ENCODE measurements at places on chromosomes 1 and 21.

GRCh38 chr1:116375887-116376728 lies 3.1 kb downstream of the ATP1A1 start:
- DNase-seq, result no peak

DNA sequence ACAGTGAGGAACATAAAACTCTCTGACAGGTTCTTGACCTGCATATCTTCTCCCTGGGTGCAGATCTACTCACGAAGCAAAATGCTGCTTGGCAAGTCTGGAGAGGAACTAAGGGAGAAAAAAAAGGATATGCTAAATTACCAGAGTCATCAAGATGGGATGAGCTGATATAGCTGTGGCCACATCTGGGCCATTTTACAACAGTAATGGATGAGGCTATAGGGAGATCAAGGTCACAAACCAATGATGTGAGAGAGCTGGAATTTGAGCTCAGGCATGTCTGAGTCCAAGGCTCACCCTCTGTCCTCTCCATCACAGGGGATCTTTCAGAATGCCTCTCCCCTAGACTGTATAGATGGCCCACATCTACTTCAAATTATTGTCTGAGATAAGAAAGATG lies 26.2 kb downstream of the ZMYND12 start:
- DNase-seq, result no peak

DNA sequence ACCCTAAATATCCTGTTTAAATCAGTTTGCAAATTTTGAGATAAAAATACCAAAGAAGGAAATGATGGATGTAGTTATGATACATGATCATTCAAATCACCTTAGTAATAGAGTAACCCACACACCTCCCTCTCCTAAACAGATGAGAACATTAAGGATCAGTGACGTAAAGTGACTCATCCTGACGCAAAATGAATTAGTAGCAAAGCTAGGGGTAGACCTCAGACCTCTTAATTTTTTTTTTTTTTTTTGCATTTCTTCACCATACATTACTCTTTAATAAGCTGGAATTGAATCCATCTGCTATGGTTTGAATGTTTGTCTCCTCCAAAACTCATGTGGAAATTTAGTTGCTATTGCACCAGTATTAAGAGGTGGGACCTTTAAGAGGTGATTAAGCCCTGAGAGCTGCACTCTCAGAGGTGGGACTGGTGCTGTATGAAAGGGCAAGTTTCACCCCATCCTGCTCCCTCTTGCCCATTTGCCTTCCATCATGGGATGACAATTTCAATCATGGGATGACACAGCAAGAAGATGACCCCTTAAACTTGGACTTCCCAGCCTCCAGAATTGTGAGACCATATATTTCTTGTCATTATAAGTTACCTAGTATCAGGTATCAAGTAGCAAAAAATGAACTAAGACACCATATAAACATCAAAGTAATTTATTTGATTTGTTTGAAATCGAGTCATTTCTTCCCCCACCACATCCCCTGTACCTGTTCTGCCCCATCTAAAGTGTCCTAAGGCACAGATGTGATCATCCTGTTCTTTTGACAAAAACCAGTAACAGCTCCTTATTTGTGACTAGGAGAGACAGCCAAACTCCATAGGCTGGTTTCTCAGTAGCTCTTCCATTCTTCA lies 114.6 kb upstream of the DUSP10 start:
- DNase-seq, result no peak

- no peak for DNase-seq
These were observed 161.7 kb downstream of the PLPP3 start for GRCh38 chr1:56417646-56418045.

DNA sequence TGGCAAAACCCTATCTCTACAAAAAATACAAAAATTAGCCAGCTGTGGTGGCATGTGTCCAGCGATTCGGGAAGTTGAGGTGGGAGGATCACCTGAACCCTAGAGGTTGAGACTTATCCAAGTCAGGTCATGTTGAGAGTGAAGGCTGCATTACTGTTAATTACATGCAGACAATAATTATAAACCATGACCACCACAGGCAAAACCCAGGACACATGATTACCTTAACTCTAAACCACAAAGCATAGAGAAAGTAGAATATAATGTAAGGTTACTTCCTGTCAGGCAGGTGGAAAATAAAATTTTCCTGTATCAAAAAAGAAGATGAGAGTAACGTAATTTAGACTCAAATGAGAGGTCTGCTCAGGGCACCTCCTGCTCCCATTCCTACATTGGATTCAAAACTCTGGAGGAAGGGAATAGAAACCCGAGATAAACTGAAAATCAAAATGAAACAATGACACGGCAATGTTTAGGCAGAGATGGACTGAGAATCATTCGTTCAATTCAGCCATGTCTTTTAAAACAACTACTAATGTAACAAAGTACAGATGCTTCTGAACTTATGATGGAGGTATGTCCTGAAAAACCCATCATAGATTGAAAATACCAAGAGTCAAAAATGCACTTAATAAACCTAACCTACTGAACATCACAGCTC lies 33.6 kb downstream of the RGS8 start:
- no peak for DNase-seq

GRCh38 chr21:21457077-21457476 lies 458.9 kb downstream of the NCAM2 start:
- DNase-seq, result no peak

GRCh38 chr1:215479567-215479966 lies 87.5 kb upstream of the KCTD3 start:
- no peak for DNase-seq

- DNase-seq, result no peak
These were observed 3.8 kb downstream of the SERTAD4 start for GRCh38 chr1:210236386-210236839.

GRCh38 chr1:109509176-109510134 lies at the start of gene AMIGO1:
Gene AMIGO1, minus strand, starts transcription at chr1:109509727. Its CDS starts 815 bp downstream, at chr1:109508912.
- peak; percentile 35 for DNase-seq

DNA sequence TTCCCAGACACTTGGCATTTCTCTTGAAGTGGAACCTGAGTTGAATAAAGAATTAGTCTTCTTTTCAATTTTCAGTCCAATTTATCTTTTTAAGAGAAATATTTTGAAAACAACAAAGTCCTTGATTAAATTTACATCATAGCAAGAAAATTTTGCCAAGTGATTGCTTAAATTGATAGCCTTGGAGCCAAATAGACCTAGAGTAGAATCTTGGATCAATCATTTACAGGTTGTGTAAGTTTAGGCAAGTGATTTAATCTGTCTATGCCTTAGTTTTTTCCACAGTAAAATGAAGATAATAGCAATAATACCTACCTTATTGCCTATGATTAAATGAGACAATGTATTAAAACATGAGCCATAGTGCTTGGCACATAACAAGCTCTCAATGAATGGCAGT lies 113.9 kb downstream of the LHX9 start:
- DNase-seq, result no peak

- DNase-seq, result no peak
These were observed 116.4 kb upstream of the KCNJ15 start for GRCh38 chr21:38140207-38140903.

GRCh38 chr1:199356561-199356960 lies 670.9 kb upstream of the NR5A2 start:
- DNase-seq, result no peak

- DNase-seq, result no peak
These were observed 390.4 kb upstream of the ADGRL2 start for GRCh38 chr1:81410351-81410750.

GRCh38 chr1:74686928-74687327 lies 13.3 kb upstream of the ERICH3 start:
- DNase-seq, result no peak

GRCh38 chr1:107794571-107794970 lies 170.4 kb downstream of the VAV3 start:
- no peak for DNase-seq

DNA sequence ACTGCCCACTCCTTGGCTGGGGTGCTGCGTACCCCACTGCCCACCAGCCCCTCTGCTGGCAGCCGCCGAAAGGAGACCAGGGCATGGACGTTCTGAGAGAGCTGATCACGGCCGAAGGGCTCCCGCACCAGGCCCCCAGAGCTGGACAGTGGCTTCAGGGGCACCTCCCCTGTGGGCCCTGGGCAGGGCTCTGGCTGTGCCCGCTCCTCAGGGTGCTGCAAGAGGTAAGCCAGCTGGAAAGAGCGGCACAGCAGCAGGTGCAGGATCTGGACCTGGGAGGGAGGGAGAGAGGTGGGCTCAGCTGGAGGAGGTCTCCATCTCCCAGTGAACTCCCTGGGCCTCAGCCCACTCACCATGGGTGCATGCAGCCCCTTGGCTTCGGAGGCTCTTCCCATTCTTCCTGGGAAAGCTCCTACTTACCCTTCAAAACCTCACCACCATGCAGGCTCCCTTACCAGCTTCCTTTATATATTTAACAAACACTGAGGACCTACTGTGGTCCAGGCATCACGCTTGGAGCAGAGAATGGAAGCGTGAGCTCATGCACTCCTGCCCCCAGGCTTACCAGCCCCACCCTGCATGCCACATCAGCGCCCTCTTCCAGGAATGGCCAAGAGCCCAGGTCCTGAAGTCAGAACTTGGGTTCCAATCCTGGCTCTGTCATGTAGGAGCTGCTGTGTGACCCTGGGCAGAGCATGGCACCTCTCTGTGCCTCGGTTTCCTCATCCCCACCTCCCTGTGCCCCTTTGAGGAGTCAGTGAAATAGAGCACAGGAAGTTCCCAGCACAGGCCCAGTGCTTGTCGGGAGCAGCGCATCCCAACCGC lies 6.8 kb upstream of the KIF17 start:
- no peak for DNase-seq

DNA sequence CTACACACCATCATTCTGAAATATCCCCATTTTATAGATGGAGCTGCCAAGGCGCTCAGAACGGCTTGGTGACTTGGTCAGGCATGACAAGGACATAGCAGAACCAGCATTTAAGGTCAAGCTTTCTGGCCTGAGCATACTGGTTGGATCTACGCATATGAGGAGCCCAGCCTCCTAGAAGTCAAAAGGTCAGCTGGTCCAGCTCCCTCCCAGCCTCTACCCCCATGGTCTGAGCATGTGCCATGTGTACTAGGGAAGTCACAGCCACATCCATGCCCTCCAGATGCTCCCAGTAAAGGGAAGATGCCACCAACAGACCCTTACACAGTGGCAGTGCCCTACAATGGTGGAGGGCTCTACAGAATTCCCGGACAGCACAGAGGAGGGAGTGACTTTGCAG lies 96.7 kb downstream of the EPHB2 start:
- no peak for DNase-seq

DNA sequence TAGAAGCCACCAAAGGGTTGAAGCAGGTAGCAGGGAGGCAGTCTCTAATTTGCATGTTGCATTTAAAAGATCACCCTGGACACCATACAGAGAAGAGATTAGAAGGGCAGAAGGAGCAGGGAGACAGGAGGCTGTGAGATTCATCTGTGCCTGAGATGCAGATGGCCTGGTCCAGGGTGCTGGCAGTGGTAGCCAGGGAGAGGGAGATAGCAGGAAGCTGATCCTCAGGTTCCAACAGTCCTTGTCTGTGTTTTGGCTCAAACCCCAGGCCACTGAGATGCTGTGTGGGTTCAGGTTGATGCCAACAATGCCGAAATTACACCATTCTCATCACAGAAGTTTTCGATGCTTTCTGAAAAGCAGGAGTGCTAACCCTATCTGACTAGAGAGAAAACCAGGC lies 113.7 kb downstream of the KAZN start:
- no peak for DNase-seq

DNA sequence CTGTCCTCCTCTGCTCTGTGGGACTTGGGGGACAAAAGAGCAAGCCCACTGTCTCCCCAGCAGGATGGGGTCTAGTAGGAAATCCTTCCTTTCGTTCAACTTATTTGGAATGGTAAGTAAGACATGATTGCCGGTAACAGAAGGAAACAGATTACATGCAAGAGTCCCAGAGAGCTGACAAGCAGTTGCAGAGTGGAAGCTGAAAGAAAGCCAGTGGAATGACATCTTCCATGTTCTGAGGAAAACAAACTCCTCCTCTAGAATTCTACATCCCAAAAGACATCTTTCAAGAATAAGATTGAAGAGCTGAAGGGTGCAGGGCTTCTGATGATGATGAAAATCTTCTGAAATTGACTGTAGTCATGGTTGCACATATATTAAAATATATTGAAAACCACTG lies 619.4 kb downstream of the KIF26B start:
- DNase-seq, result no peak

All from stimulated activated CD8-positive, alpha-beta memory T cell treated with anti-CD3 and anti-CD28 coated beads, Interleukin-7, amount 100 ng/mL, for 1 hour (primary cell).